Mammary epithelial cell (primary cell): ENCODE measurements at places on chromosomes 1 and 21. TPM values are rescaled to one million over a fixed set of nuclear protein-coding genes. Genes with fewer than 3 reads are reported as not detected.
A peak's percentile ranks its signal among the peaks of the same experiment; 100 is the strongest.

KCNQ4 gene
- total RNA-seq = not detected

CRP gene
- not detected for total RNA-seq

MAN1C1 gene
- total RNA-seq = 0.07 and 0.08 TPM in 2 replicates

SLC35F3 gene
- 23.3 TPM for total RNA-seq

PLA2G2D gene
- not detected for total RNA-seq

DNA sequence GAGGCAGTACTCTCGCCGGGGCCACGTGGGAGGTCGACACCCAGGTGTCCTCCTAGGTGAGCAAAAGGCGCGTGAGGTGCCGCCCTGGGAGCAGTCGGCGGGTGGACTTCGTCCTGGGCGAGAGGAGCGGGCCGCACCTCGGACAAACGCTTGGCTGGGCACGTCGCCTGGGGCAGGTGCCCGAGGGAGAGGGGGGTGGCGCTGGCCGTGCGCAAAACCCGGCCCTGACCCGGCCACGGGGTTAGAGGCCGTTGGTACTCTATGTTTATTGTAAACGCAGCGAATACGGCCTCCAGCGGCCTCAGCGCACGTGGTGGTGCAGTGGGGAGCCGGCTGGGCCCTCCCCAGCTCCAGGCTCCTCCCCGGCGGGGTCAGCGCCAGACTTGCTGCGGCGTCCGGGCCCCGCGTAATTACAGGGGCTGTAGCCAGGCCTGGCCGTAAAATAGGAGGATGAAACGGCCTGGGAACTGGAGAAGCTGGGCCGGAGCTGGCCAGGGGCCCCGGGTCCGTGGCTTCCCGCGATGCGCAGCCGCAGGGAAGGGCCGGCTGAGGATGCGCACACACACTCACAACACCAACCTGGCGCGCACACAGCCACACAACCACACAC, 1.6 kb upstream of the EFNA1 start:
- no peak for DNase-seq

DNA sequence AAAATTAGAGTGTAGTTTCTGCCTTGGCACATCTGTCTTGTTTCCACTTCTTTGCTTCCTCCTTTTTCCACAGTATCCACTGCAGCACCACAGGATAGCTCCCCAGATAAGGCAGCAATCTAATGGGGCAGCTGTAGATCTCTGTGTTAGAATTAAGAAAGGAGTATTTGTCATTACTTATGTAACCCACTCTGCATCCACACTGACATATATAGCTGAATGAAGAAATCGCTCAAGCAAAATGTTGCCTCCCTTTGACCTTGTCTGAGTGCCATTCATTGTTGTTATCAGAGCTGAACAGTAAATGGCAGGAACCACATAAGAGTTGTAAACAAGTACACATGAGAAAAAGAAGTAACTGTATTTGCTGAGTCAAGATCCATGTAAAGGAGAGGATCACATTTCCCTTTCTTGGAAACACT, 45.9 kb upstream of the DPH5 start:
- DNase-seq = no peak

- DNase-seq = no peak
Measured at GRCh38 chr1:76027341-76027740, 47.2 kb upstream of the ST6GALNAC3 start.

DNA sequence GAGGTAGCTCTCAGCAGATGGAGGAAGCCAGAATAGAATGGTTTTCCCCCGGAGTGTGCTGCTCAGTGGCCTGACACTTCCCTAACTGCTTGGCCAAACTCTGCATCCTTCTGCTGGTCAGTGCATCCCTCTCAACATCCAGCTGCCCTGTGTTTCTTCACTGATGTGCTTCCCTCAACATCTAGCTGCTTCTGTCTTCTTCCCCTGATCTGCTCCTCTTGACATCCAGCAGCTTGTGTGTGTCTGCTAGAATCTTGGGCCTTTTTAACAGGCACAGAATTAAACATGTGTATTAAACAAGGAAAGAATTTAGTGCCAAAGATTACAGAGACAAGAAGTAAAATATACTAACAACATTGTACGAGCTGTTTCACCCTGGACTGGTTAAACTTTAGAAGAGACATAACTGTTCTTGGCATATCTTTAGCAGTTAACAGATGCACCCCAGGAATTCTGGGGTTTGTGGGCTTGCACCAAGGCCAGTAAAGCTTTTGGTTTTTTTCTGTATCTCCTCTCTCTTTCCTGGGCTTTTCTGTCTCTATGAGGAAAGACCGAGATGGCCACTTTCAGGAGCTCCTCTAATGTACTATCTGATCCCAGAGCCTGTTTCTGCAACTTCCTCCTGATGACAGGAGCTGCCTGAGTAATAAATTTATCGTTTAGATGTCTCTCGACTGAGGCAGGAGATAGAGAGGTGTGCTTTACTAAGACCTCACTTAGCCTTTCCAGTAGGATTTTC, 34.8 kb upstream of the HSD3B1 start:
- DNase-seq = no peak

GRCh38 chr1:37930246-37931101, 16.4 kb downstream of the INPP5B start:
- peak; percentile 27 for DNase-seq

DNA sequence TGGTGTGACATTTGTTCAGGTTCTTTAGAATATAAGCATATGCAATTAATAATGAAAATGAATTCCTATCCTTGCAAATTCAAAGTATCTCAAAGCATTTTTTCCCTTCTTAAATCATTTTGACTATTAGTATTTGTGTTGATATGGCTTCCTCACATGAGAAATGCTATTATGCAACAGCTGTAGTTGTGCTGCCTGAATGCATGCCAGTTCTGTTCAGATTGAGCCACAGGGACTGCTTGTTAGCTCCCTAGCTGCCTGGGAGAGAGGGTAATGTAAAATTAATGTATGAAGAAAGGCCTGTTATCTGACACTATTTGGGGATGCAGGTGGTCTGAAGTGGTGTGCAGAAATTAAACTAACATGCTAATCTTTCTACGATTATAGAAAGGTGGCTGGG, 45.5 kb downstream of the CACHD1 start:
- peak; percentile 30 for DNase-seq

DNA sequence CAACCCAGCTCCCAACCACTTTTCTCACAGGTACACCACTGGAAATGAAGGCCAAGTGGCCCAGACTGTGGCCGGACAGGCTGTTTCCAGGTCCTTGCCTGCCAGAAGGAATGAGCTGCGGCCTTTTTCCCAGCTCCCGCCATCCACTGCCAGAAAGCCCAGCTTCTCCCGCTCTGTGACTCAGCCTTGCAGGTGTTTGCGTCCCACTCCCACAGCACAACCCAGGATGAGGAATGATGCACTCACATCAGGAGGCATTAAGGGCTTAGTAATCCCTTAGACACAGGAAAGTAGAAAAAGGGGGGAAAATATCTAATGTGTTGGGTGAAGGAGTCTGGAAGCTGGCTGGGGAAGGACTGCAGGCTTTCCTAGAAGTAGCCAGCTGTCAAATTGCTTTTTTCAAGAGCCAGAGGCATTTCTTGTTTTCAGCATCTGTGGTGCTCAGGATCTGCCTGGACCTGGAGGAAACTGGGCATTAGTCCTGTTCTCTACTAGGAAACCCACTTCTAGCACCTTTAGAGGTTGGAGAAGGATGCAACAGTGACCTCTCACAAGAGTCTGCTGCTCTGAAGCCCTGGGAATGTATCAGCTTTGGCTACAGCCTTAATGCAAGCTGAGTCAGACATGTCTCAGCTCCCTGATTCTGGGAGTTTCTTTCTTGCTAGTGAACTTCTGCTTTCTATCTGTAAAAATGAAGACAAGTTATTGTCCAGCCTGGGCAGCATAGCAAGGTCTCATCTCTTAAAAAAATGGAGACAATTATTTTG, 13.2 kb upstream of the MAP1LC3C start:
- peak; percentile 21 for DNase-seq

GRCh38 chr1:145967288-145967687, 2.8 kb downstream of the POLR3GL start:
- no peak for DNase-seq

DNA sequence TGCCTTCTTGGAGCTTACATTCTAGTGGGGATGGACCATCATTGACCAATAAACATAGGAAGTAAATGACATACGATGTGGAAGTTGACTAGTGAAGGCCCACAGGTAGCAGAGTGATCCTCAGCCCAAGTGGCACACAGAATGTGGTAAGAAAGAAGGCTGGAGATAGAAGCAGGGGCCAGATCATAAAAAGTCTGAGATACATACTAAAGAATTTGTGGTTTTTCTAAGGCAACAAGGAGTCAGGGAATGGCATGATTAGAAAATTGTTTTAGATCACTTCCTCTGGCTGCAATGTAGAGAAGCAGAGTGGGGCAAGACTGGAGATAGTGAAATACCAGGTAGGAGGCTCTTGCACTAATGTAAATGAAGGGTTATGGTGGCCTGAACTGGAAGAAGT, 154.0 kb downstream of the VPS13D start:
- peak; percentile 57 for DNase-seq

GRCh38 chr1:112727716-112728115, 12.6 kb upstream of the PPM1J start:
- no peak for DNase-seq

DNA sequence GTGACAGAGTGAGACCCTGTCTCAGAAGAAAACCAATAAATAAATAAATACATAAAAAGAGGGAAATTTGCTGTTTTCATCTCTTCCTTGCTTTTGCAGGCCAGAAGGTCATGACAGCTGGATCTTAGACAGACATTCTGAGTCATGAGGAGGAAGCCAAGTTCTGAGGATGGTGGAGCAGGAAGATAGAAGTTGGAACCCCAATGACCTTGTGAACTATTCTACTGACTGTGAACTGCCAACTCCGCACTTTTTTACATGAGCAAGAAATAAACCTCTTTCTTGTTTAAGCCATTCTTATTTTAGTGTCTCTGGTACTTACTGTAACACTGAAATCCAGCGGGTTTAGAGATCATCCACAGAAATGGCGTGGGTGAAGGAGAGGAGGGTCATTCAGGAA, 8.5 kb downstream of the CD84 start:
- DNase-seq = no peak

DNA sequence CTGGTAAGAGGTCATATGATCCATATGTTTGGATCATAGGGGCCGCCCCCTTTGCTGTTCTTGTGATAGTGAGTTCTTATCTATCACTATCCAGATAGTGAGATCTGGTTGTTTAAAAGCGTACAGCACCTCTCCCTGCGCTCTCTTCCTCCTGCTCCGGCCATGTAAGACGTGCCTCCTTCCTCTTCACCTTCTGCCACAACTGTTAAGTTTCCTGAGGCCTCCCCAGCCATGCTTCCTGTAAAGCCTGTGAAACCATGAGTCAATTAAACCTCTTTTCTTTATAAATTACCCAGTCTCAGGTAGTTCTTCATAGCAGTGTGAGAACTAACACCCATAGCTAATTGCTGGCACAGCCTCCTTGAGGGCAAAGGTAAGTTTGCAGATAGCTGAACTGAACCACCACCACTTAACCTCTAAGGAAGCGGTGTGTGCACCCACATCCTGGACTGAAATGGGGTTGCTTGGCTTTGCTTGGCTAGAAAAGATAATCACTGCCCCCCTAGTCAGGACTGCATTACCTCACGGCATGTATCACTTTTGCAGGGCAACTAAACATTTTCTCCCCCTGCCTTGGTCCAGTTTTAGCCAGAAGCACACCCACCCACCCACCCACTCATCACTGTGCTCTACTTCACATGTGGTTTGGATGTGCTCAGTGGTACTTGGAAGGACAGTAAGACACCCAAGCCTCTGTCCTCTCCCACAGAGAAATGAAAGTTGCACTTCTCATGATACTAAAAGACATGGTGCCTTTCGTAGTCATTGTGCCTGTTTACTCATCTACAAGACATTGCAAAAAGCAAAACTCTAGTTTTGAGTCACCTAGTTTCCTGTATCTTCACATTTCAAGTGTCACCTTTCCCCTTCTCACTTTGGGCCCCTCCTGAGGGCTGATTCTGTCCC, 23.1 kb upstream of the PTAFR start:
- no peak for DNase-seq

DNA sequence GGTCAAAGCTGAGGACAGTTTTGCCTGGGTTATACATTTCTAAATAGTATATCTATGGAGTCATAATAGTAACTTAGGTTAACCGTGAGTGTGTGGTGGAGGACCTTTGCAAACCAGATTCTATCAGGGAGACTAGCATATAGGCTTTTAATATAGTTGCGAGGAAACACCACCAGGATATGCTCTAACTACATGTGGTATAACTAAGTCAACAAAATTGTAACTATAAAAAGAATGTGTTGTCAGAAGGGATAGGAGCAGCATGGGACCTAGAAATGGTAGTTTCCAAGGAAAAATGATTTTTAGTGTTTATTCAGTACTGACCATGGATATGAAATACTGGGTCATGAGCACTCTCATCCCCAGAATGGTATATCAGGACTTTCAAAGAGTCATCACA, 338.1 kb downstream of the TGFB2 start:
- no peak for DNase-seq

- peak; percentile 5 for DNase-seq
Measured at GRCh38 chr1:246569248-246570238, 3.3 kb downstream of the CNST start.

DNA sequence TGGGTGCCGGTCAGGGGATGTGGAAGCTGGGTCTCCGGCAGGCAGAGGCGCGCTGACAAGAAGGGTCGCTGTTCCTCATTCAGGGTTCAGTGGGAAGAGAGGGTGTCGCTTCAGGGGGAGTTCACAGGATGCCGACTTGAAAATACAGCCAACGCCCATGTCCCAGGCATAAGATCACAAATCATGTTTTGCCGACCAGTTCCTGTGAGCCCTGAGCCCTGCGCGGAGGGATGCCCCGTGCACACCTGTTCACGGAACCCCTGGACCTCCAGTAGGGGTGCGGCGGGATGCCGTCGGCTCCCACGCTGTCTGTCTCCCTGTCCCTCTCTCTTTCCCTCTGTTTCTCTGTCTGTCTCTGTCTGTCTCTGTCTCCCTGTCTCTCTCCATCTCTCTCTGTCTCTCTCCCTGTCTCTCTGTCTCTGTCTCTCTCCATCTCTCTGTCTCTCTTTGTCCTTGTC, 26.8 kb downstream of the TP73 start:
- no peak for DNase-seq

- peak; percentile 44 for DNase-seq
Measured at GRCh38 chr1:224851210-224851847, 78.1 kb upstream of the DNAH14 start.

DNA sequence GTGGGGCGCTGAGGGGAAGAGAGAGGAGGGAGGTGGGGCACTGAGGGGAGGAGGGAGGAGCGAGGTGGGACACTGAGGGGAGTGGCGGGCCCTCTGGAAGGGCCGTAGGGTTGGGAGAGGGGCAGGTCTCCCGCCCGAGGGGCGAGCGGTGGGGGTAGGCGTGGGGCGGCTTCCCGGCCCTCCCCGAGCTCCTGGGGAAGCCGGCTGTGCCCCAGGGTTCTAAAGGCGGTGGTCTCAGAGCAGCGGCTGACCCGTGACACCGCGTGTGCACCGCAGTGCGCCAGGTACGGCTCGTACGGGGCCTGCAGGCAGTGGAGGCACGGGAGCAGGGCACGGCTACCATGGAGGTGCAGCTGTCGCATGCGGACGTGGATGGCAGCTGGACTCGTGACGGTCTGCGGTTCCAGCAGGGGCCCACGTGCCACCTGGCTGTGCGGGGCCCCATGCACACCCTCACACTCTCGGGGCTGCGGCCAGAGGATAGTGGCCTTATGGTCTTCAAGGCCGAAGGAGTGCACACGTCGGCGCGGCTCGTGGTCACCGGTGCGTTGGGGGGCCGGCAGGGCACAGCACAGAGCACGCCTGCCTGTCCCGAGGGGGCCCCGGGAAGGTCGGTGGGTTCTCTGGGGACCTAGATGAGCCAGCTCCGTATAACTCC, 68.5 kb downstream of the OBSCN start:
- no peak for DNase-seq
